ENCODE measurements at places on chromosomes 3 and 15.

DNA sequence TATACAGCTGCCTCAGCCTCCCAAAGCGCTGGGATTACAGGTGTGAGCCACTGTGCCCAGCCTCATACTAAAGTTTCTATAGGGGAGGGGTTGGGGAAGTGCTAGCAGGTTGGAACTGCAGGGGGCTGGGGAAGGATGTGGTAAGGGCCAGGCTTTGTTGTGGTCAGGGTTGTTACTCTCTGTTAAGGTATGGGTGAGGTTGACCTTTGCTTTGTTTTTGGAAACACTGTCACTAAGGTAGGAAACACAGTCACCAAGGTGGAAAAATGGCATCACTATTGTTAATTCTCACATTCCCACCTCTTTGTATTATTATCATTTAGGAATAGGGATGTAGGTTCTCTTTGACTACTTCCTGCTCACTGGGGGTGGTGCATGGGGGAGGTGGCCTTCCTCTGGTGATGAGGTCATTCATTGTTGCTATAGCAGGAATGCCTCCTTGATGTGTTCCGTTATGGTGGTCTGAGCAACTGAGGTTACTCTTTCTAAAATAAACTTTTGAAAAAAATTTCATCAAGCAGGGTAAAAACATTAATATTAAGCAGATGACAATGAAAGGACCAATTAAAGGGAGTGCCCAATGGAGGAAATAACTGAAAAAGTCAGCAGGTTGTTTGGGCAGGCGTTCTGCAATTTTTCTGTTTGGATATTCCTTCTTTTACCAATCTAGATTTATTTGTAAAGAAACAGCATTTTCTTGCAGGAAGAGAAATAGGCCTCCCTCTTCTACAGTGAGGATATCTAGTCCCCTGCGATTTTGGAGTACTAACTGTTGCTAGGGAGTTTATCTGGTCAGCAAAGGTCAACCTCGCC is 150.5 kb downstream of the WDR76 start:
- DNase-seq, result peak; percentile 42

- no peak for DNase-seq
Measured at GRCh38 chr15:62145015-62145735, 19.9 kb downstream of the C2CD4B start.

- DNase-seq, result no peak
Measured at GRCh38 chr3:19093084-19093483, 55.2 kb upstream of the KCNH8 start.

DNA sequence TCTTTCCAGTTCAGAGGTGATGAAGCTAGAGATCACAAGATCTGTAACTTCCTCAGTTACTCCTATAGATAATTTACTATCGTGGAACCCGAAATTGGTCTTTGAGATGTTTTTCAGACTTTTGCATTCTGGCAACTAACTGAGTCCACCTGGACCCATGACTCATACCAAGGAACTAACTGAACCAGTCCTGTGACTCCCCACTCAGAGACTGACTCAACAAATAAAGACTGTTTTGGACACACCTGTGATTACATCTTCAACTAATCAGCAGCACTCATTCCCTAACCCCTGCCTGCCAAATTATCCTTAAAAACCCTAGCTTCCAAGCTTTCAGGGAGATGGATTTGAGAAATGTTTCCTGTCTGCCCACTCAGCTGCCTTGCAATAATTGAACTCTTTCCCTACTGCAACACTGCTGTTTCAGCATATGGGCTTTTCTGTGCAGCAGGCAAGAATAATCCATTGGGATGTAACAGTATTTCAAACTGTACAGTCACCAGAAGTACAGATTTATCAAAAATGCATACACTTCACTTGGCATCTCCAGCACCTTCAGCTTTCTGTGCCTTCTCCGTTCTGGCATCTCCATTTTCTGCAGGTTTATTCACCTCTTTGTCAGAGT is 57.7 kb downstream of the GATM start:
- DNase-seq, result no peak

- DNase-seq, result no peak
Measured at GRCh38 chr3:139954146-139954860, 19.3 kb downstream of the CLSTN2 start.

DNA sequence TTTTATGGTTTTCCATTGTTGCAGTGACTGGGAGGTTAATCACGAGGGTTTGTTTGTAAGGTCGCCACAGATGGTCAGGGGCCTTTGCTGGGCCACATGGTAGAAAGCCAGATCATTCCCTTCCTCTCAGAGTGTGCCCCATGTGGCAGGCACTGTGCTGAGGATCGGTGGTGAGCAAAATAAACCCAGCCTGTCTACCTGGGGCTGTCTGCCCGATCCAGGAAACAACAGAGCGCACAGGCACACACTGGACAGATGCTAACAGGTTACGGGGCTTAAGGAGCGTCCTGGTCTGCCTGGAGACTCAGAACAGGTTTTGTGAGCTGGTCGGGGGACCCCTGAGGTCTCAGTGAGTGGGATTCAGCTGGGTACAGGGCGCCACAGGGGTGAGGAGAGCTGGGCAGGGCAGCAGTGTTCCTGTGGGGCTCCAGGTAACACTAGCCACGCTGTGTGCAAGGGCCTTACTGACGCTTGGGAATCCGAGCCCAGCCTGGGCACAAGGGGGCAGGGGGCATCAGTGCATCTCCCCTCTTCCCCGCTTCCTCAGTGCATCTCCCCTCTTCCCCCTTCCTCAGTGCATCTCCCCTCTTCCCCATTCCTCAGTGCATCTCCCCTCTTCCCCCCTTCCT is 136.4 kb downstream of the DNAJB8 start:
- DNase-seq, result no peak

DNA sequence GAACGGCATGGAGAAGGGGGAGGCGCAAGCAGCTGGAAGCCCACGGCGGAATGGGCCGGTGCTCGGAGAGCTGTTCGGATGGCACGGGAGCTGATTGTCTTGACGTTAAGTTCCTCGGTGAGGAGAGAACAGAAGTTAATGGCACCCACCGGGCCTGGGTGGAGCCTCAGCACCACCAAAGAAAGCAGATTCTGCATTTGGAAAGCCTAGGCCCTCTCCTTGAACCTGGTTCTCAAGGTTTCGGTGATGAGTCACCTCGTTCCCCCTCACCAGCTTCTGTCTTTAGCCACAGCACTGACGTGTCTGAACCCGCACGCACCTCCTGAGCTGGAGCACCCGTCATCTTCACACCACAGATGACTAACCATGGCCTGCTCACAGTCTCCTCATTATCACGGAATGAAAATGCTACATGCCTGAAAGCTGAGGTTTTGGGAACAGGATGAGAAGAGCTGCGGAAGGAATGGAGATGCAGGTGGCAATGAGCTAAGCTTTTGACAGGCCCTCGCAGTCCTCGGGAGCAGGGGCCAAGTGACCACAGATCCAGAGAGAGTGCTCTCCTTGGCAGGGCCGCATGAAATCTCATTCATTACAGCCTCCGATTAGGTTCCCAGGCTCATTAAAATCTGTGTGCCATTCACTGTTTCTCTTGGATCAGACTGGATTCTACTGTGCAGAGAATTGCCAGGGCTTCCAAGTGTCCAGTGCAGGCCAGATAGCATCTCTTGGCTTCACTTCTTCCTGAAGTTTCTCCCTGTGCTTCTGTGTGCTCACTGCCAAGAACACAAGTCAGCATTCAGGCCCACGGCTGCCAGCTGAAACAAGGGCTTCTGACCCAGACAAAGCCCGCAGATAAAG is 96.3 kb upstream of the DLG1 start:
- no peak for DNase-seq

GRCh38 chr3:177281292-177282118 is 84.2 kb upstream of the TBL1XR1 start:
- DNase-seq, result no peak

DNA sequence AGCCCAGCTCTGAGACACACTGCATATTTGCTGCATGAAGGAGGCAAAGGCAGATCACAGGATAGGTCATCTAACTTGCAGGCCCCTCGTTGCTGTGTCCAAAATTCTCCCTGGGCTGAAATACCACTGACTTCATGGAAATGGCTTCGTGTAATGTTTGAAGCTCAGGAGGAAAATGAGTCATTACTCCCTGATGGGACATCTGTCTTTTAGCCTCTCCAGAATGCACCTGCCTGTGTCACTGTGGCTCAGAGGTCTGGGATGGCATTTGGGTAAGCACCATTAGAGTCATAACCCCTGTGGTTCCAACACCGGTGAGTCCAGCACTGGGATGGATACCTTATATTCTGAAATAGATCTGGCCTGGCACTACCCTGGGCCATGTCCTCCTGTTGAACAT is 51.5 kb downstream of the IL12A start:
- no peak for DNase-seq

DNA sequence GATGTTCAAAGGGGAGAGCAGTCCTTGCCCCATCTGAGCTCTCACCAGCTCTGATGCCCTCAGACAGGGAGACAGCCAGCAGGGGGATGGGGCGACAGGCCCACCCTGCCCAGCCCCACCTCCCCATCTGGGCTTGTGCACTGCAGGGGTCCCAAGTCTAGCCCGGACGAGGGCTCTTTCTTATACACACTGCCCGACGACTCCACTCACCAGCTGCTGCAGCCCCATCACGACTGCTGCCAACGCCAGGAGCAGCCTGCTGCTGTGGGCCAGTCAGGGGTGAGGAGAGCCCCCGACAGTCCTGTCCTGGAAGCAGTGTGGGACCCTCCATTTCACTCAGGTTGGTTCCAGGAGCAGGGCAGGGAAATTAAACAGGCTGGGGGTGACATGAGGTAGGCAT is 73.9 kb downstream of the BOC start:
- no peak for DNase-seq

- DNase-seq, result no peak
Measured at GRCh38 chr15:60774829-60775463, 296.0 kb upstream of the ICE2 start.

GRCh38 chr3:16490062-16490619 is 23.4 kb downstream of the RFTN1 start:
- no peak for DNase-seq

- no peak for DNase-seq
Measured at GRCh38 chr3:150640256-150640655, 37.1 kb downstream of the SELENOT start.

GRCh38 chr15:57526076-57526475 is 65.6 kb upstream of the MYZAP start:
- no peak for DNase-seq

- no peak for DNase-seq
Measured at GRCh38 chr3:169948559-169949448, 17.8 kb upstream of the SEC62 start.

DNA sequence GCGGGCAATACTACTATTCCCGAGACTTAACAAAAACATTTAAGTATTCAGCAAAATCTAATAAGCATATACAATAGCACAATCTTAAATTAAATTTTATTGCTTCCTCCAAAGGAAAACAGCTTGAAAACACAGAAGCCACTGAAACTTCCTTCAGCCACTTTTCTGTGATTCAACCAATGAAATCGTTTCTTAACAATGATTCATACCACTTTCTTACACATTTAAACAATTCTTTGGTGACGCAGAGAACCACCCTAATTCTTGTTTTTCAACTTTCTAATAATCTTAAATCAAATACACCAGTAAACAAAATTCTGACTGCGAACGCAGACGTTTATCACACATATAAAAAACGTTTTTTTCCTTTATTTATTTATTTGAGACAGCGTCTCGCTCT is 4.1 kb downstream of the TJP1 start:
- DNase-seq, result no peak

GRCh38 chr3:38828681-38829080 is 12.7 kb upstream of the SCN10A start:
- no peak for DNase-seq

DNA sequence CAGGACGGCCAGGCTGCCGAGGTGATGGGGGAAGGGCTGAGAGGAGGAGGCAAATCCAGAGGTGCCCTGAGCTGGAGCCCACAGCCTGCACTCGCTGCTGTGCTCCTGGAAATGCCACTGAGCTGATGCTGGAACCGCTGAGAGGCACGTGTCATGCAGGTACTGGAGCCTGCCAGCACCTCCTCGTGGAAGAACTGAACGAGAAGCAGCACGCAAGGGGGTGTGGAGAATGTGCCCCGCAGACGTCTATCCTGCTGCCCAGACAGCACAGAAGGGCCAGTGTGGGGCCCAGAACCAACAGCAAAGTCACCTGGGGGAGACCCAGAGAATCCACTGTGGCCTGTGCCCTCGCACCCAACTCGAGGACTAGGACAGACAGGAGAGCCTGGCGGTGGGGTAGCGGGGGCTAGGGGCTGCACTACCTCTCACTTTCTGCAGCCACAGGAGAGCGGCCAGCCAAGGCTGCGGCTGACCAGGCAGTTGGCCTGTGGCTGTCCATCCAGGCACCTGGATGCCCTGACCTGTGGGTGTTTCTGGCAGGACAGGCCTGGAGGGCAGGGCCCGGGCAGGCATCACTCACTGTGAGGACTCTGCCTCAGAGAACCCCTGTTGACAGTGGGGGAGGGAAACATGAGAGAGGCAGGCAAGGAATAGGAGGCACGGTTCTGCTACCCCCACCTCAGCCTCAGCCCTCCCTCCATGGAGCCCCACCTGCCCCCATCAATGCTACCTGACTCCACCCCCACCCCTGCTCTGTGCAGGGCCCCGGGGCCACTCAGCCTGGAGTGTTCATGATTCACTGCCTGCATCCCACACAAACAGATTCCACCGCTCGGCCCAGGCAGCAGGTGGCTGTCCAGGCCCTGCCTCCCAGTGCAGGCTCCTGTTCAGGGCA is 213.1 kb downstream of the TBC1D2B start:
- DNase-seq, result no peak

DNA sequence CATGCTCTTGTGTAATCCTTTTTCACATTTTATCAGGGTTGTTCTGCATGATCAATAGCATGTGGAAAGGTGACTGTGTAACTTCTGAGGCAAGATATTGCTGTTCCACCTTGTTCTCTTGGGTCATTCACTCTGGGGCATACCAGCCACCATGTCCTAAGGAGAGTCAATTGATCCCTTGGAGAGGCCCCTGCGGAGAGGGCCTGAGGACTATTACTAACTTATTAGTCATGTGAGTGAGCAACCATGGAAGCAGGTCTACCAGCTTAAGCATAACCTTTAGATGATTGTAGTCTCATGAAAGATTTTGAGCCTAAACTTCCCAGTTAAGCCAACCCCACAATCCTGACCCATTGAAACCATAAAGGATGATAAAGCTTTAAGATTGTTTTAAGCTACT is 22.0 kb upstream of the COL6A5 start:
- DNase-seq, result no peak

GRCh38 chr15:42060797-42061196 is 33.6 kb downstream of the PLA2G4D start:
- DNase-seq, result no peak

GRCh38 chr3:23889950-23890349 is 26.8 kb downstream of the NKIRAS1 start:
- no peak for DNase-seq

DNA sequence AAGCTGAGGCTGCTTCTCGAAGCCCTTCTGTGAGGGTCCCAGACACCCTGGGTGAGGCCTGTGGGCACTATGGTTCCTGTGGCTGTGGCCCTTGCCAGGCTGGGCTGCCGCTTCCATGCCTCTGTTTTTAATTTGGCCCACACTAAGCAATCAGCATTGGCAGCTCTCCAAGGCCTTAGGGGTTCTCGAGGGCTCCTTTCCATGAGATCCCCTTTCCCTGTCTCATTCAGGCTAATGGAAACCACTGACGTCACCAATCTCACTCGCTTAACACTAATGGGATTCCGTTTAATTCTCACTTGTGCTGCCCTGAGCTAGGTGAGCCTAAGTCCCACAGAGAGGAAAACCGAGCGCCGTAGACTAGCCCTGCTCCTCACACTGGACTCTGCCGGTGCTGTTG is 60.2 kb upstream of the RAB6B start:
- DNase-seq, result no peak

- no peak for DNase-seq
Measured at GRCh38 chr3:124605781-124606579, 124.3 kb upstream of the UMPS start.
